Gastrocnemius medialis (tissue), 4 donors: ENCODE measurements at places on chromosomes 5 and 9. TPM values are rescaled to one million over a fixed set of nuclear protein-coding genes. Genes with fewer than 3 reads are reported as not detected.

GRCh38 chr9:26754509-26755164 lies 138.0 kb downstream of the CAAP1 start:
- DNase-seq: no peak

DNA sequence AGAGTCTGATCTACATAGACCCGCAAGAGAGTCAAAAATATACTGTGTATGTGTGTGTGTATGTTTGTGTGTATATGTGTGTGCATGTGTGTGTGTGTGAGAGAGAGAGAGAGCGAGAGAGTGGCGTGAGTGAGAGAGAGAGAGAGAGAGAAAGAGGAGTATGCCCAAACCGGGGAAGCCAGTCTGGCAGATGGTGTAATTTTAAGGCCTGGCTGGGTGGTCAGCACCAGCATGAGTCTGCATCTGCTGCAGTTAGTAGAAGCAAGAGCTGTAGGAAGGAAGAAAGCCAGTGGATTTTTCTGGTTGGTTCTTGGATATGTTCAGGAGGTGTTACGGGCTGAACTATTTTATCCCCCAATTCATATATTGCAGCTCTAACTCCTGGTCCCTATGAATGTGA lies 75.2 kb downstream of the ACTBL2 start:
- no peak for DNase-seq

- DNase-seq: no peak
These were observed 17.0 kb downstream of the GRXCR2 start for GRCh38 chr5:145855763-145856267.

- no peak for DNase-seq
These were observed 89.8 kb upstream of the GABRP start for GRCh38 chr5:170693701-170694100.

- DNase-seq: no peak
These were observed 136.6 kb upstream of the TNC start for GRCh38 chr9:115254287-115255180.

GRCh38 chr5:154117930-154118329 lies 72.6 kb upstream of the GALNT10 start:
- no peak for DNase-seq

- no peak for DNase-seq
These were observed 31.8 kb upstream of the FOXB2 start for GRCh38 chr9:76987594-76988200.

DNA sequence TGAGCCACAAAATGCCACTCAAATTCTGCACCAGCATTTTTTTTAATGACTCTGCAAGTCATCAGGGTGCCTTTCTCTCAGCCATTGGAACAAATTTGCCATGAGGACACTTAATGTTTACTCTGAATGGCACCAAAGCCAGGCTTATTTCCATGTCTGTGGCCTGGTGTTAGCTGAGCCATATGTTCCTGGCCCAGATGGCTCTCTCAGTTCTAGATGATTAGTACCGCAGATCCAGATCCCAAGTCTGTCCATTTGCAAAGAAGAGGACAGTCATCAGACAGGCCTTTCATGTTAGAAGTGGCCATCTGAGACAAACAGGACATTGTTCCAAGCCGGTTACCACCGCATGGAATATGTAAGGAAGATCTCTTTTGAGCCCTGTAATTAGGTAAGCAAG lies 70.3 kb downstream of the INSYN2B start:
- no peak for DNase-seq

DNA sequence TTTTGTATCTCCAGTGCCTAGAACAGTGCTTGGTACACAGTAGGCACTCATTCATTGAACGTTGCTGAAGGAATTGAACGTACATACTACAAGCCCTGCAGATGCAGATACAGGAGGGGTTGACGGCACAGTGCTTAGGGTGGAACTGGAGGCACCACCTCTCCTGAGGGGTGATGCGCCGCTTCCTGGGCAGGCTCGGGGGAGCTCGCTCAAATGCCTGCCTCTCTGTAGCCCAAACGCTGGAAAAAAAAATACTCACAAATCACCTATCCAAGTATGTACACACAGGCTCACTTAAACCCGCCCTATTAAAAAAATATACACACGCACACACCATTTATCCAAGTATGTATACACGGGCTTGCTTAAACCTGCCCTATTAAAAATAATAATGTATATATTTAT lies 536 bp upstream of the COMMD10 start:
- DNase-seq: no peak

GRCh38 chr9:105341434-105342146 lies 97.1 kb downstream of the SLC44A1 start:
- no peak for DNase-seq

GRCh38 chr5:124478264-124478663 lies 268.2 kb downstream of the ZNF608 start:
- DNase-seq: no peak

DNA sequence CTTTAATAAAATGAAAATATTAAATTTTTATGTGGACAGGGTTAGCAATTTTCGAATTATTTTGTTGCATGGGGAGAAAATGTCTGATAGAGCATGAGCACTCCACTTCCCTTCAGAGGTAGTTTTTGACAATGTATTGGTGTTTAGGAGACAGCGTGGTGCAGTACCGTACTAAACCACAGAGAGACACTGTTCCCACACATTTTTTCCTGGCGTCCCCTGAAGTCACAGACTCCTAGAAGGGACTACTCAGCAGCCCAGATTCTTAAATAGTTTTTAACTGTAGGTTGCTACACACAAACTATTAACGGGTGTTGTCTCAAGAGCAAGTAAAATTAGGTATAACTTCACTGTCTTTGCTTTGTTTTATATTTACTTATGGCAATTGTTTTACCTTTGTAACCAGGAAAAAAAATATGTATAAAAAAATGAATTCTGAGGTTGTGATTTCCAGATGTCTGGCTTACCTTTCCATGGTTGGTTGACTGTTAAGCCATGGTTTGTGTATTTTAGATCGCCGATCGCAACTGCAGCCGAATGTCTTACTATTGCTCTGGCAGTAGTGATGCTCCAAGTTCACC lies 171.2 kb downstream of the DOCK8 start:
- no peak for DNase-seq

DNA sequence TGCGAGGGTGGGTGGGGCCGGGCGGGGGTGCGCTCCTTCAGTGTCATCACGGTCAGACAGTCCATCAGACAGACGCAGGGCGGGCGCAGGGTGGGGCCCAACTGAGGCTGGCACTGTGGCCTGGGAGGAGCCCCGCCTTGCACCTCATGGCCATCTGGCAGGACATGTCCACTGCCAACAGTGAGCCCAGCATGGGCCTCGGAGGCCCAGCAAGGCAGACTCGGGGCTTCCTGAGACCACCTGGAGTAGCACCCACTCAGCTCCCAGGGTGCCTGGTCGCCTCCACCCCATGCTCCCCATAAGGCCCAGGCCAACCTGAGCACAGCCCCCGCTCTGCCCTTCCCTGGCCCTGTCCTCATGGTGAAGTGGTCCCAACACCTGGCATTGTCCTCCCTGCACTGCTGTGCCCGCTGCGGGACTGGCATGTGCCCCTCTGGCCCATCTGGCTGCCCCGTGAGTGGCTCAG lies 8.5 kb upstream of the GPSM1 start:
- DNase-seq: no peak

GRCh38 chr5:67010684-67011409 lies 185.8 kb downstream of the CD180 start:
- DNase-seq: peak; percentile 93

DNA sequence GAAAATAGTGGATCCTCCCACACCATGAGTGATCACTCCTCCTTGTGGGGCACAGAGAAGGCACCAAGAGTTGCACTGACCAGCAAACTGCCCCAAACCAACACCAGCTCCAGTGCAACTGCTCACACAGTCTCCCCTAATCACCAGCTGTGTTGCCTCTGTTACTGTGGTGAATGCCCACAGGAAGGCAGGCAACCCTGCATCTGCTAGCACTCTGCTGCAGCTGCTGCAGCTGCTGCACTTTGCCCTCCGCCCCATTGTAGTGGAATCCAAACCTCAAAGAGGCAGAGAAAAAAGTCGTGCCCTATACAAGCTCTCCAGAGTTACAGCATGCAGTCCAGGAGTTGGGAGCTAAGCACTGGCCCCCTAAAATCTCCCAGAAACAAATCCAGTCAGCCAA lies 339.6 kb downstream of the TRIM36 start:
- no peak for DNase-seq

- DNase-seq: no peak
These were observed 34.2 kb downstream of the PLAC8L1 start for GRCh38 chr5:146071171-146071570.

- DNase-seq: no peak
These were observed 169.1 kb downstream of the CAAP1 start for GRCh38 chr9:26723486-26723885.

- DNase-seq: no peak
These were observed 65.1 kb downstream of the NPR3 start for GRCh38 chr5:32776200-32776599.

- DNase-seq: no peak
These were observed 191.8 kb downstream of the ESM1 start for GRCh38 chr5:54793468-54794134.

DNA sequence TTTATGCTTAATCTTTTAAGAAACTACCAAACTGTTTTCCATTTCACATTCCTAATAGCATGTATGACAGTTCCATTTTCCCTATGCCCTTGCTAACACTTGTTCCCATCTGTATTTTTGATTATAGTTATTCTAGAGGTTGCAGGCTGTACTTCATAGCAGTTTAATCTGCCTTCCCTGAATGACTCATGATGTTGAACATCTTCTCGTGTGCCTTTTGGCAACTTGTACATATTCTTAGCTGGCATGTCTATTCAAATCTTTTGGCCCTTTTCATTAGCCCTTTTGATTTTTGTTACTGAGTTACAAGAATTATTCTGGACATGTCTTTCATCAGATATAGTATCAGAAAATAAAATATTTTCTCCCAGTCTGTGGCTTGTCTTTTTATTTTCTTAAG lies 320.3 kb downstream of the DIRAS2 start:
- no peak for DNase-seq

DNA sequence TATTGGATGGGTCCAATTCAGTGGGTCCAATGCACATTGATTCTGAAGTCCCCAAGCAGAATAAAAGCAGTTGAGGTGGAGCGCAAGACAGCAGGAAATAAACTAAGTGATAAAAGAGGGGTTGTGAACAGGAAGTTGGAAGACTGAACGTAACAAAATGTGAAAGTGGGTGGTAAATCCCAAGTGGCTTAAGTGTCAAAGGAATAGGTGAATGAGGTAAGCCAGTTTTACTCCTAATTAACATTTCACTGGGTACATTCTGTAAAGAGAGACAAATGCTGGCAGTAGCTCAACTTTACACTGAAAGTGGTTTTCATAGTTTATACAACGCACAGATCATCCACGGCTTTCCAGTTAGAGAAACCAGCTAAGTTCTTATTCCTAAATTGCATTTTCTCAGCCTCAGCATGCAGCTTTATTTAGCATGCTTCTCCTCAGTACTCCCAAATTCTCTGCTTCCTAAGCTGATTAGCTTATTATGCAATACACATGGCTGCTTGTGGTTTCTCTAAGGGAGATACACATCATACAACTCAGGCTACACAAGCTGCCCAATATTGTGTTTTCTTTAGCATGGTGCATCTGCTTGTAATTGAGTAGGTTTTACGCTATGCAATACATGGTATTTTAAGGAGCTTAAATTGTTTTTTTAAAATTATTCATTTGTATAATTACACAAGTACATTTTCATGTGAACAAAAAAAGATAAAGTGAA lies 34.2 kb upstream of the HSD17B4 start:
- DNase-seq: no peak

- DNase-seq: no peak
These were observed 1.9 kb downstream of the ISOC1 start for GRCh38 chr5:129096382-129096991.

DNA sequence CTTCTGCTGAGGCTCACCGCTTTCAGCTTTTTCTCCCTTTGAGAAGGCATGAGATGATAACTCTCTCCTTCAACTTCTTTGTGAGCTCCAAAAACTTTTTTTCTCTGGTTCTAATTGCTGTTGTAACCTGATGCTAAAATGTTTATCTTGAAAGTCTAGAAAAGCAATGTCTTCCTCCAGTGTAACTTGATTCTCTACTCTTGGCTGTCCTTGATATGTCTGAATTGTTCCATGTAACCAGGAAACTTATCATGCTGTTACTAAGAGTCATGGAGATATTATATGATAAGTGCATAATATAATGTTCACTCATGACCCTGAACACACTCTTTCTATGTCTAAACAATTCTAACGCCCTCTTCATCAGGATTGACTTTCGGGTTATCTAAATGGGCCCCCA lies 128.0 kb upstream of the ABCA1 start:
- DNase-seq: no peak

GRCh38 chr5:97071101-97071500 lies 71.3 kb downstream of the LIX1 start:
- DNase-seq: peak; percentile 5

Gene ZFP2
- 2.1 TPM for total RNA-seq

Gene CRB2
- total RNA-seq: not detected

Gene GGTA1
- 3.9 TPM for total RNA-seq

Gene PCDHA4
- total RNA-seq: 0.20 TPM

Gene GABBR2
- 0.46 TPM for total RNA-seq

Gene PCDHGA6
- 0.83 TPM for total RNA-seq

Gene PIP5K1B
- 2.6 TPM for total RNA-seq

Gene OTP
- not detected for total RNA-seq

Gene COL15A1
- total RNA-seq: 4.0 TPM

Gene TMEM174
- not detected for total RNA-seq

Gene TAL2
- total RNA-seq: not detected

Gene LCN12
- not detected for total RNA-seq

Gene GADD45G
- total RNA-seq: 112 TPM

Gene PCDHGA4
- 1.6 TPM for total RNA-seq

Gene OSMR
- total RNA-seq: 7.4 TPM

Gene MARVELD2
- total RNA-seq: 2.6 TPM

Gene HSD17B4
- 200 TPM for total RNA-seq

Gene ADGRV1
- not detected for total RNA-seq
